Uterus (tissue), 4 donors: ENCODE measurements at places on chromosomes 5 and 9. TPM values are rescaled to one million over a fixed set of nuclear protein-coding genes. Genes with fewer than 3 reads are reported as not detected.

- DNase-seq = peak; percentile 18
Measured at GRCh38 chr5:150659360-150660107, 1.5 kb upstream of the MYOZ3 start.

Gene FST
- 5.9 TPM for total RNA-seq

Gene LECT2
- not detected for total RNA-seq

DNA sequence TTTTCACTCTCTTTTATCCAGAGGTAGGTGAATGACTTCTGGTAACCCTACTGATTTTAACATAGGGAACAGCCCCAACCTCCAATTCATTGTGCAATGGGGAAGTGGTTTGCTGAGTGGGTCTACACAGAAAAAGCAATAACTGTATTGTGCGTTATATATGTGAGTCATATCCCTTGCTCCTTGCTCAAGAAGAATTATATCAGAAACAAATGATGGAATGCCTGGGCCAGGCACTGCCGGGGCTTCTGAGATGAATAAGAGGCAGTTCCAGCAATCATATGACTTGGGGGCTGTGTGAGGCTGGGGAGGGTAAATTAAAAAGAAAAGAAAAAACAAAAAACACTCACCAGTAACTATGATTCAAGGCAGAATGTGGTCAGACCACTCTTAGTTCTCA lies 79.2 kb upstream of the ABCA1 start:
- DNase-seq = peak; percentile 47

Gene SAXO1
- total RNA-seq = 0.37 TPM
